ENCODE measurements at places on chromosomes 5 and 9. TPM values are rescaled to one million over a fixed set of nuclear protein-coding genes. Genes with fewer than 3 reads are reported as not detected.

MCTP1 gene
- 46.4 TPM for total RNA-seq

TLX3 gene
- not detected for total RNA-seq

DNAJC18 gene
- 2.2 TPM for total RNA-seq

MAP1B gene
- 63.7 TPM for total RNA-seq

PCDHGA4 gene
- total RNA-seq, result 0.79 TPM

FIBCD1 gene
- 14.6 TPM for total RNA-seq

PLPPR1 gene
- total RNA-seq, result not detected

ADAMTS16 gene
- total RNA-seq, result not detected

RNF208 gene
- 0.40 TPM for total RNA-seq

GPR151 gene
- total RNA-seq, result not detected

FREM1 gene
- total RNA-seq, result not detected

BAAT gene
- 0.14 TPM for total RNA-seq

ZNF483 gene
- 2.6 TPM for total RNA-seq

DNA sequence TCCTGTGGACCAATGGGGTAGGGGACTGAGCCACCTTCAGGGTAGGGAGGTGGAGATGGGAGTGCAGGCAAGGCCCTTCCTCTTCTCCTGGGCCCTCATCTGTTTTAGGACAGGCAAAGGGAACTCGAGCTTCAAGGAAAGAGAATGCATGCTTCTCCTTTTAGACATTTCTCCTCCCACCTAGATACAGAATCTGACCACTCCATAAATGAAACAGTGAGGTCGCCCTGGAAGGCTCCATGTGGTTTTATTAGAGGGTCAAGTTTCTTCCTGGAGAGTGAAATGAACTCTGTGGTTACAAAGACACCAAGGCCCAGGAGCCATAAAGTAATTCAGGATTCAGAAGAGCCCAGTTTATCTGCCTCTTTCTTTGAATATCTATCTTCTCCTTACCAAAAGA lies 14.9 kb downstream of the LHFPL2 start:
- no peak for DNase-seq

DNA sequence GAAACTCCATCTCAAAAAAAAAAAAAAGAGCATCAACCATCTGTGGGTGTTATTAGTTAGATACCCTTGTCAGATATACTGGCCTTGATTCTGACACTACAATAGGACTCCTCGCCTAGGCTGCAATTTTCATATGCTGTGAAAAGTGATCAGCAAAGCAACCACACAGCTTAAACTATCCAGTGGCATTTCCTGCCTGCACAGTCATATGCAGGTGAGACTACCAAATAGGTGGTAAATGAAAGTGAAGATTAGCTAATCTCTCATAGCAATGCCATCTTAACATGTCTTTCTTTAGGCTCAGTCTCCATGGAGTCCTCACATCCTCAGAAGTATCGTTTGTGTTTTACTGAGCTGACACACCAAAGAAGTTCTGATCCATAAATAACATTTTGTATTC lies 40.8 kb downstream of the GRAMD2B start:
- DNase-seq, result no peak

GRCh38 chr5:14552017-14552416 lies 29.6 kb upstream of the OTULINL start:
- DNase-seq, result no peak

DNA sequence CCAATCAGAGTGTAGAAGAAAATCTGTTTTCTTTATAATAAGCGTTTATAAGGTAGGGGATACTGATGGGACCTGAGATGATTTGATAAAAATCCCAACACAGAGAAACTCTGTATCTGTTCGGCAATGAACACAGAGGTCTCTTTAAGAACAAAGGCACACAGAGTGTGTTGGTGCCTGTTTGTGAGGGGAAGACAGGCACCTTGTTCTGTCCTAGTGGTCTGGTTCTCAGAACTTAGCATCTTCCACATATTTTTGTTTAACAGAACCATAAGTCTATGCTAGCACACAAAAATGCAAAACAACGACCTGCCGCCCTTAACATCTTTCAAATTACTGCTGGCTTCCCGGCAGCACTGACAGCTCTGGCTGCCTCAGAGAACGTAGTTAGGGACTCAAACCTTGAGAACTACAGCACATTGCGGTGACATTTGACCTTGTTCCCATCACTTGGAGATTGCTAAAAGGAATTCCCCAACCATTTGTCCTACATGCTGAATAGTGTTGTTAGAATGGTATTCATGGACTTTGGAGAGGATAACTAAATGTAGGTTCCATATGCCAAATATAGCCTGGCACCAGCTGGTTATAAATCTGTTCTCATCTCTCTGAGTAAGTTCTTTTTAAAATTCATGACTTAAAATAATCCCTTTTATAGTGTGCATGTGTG lies 871.7 kb upstream of the TYRP1 start:
- no peak for DNase-seq

DNA sequence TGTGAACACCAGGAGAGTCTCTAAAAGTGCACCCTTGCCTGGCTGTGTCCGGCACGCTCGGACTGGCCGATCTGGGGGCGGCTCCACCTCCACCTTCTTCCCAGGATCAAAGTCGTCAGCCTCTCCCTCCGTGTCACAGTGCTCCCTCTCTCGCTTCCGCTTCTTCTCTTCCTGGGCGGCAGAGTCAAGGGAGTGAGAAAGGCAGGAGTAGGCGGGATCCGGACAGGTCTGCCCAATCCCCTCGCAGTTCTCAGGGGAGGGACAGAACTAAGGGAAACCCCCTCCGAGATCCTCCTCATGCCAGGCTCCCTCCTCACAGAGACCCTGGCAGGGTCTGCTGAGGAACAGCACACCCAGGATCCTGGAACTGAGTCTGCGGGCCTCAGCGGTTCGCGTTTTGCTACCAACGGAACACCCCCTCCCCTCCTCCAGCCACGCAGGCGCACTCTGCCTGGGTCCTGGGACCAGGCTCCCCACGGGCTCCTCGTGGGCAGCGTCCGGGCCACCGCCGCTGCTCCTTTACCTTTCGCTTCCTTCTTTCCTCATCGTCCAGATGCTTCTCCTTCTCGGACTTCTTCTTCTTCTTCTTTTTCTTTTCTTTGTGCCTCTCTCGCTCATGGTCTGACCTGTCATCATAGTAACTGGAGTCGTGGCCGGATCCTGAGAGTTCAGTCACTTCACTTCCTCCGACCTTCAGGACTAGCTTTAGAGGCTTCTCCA lies 1.3 kb downstream of the BRD9 start:
- peak; percentile 56 for DNase-seq

GRCh38 chr5:5418764-5419163 lies 3.7 kb upstream of the ICE1 start:
- DNase-seq, result no peak

- DNase-seq, result no peak
Observed at GRCh38 chr5:83126501-83126900, 49.2 kb downstream of the XRCC4 start.

GRCh38 chr9:121721770-121722169 lies 70.3 kb downstream of the DAB2IP start:
- no peak for DNase-seq

DNA sequence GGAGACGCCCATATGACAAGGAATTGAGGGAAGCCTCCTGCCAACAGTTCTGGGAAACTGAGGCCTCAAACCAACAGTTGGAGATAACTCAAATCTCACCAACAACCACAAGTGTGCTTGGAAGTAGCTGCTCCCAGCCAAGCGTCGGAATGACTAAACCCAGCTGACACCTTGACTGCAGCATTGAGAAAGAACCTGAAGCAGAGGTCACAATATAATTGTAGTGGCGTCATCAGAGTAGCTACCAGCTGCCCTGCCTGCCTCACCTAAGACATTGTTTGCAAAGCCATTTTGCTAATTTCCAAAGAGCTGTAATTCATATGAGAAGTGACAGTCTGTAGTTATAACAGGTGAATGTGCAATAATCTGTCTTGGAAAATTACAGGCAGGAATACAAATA lies 40.8 kb upstream of the ANKRD31 start:
- no peak for DNase-seq

DNA sequence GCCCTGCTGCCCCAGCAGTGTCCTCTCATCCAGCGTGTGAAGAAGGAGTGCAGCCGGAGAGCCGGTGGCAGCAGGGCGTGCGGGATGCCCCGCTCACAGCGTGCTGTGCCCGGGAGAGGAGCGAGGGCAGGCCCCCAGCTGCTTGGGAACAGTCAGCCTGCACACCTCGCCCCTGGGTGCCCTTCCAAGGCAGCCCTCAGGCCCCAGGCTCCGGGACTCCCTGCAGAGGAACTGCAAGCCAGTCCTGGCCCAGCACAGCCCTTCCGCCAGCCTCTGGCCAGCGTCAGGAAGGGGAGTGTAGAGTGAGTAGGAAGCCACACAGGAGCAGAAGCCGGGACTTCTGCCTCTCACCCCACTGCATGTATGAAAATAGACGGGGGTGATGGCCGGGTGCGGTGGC lies 43.5 kb downstream of the ADAMTS2 start:
- DNase-seq, result no peak

DNA sequence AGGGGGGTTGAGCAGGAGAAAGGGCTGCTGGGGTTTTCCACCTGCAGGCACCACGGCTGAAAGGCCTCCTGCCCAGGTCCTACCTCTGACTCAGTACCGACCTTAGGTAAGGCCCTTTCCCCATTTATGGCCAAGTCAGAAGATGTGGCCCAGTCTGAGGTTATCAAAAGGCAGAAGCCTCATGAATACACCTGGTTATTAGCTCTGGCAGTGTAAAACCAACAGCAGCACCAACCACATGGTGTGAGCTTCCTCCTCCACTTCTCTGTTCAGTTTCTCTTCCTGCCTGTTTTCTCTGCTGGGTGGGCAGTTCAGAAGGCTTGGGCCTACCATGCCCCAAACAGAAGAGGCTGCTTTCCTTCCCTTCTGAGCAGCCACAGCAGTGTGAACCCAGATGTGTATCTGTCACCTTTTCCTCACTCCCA lies 86.9 kb downstream of the UGCG start:
- no peak for DNase-seq

GRCh38 chr5:57538341-57538955 lies 55.8 kb upstream of the ACTBL2 start:
- DNase-seq, result no peak

GRCh38 chr5:167229751-167230150 lies 1061.7 kb upstream of the WWC1 start:
- no peak for DNase-seq

GRCh38 chr9:5002811-5003210 lies 17.7 kb downstream of the JAK2 start:
- DNase-seq, result no peak

DNA sequence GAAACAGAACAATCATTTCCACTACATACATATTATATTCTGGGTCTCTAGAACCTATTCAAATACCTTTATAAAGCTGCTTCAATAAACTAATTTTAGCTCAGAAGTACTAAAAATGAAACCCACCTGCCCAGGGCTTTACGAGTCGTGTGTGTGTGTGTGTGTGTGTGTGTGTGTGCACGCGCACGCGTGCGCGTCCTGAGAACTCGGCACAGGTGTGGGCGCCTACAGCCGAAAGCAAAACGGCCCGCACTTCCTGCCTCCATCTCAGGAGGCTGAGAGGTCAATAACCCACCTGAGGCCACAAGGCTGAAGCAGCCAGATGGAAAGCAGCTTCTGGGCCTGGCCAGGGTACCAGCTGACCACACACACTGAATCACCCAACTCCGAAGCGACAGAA lies 3.0 kb downstream of the CLPTM1L start:
- DNase-seq, result no peak

DNA sequence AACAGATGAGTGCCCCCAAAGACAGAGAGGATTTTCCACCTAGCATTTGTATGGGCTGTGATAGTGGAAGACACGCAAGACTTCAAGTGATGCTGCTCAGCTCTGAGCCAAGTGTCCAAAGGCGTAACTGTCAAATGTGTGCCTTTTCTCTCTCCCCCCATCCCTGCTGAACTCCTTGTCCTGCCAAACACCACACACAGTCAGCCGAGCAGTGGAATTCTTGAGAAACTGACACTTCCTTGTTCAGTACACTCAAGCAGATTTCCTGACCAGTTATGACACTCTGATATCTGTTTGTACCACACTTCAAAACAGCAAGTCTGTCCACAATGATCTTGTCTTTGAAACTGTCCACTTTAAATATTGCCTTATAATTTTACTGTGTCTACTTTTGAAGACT lies 166.4 kb downstream of the PIK3R1 start:
- no peak for DNase-seq

GRCh38 chr9:79684711-79685575 lies 113.2 kb downstream of the TLE4 start:
- no peak for DNase-seq

DNA sequence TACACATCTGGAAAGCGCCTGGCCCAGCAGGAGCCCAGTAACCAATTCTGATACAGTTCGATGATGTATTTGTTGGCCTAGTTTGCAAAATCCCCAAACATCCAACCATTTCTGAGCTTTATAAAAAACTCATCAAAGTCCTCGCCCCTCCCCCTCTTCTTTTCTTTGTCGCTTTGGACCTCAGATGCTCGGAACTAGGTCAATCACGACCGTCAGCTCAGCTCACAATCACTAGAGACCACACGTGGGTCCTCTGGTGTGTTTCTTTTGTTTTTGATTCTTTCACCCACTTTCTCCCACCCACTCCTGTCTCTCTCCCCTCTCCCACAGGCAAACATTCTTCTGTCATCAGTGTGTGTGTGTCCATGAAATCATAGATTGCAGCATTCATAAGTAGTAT lies 26.7 kb upstream of the ZBTB43 start:
- no peak for DNase-seq

DNA sequence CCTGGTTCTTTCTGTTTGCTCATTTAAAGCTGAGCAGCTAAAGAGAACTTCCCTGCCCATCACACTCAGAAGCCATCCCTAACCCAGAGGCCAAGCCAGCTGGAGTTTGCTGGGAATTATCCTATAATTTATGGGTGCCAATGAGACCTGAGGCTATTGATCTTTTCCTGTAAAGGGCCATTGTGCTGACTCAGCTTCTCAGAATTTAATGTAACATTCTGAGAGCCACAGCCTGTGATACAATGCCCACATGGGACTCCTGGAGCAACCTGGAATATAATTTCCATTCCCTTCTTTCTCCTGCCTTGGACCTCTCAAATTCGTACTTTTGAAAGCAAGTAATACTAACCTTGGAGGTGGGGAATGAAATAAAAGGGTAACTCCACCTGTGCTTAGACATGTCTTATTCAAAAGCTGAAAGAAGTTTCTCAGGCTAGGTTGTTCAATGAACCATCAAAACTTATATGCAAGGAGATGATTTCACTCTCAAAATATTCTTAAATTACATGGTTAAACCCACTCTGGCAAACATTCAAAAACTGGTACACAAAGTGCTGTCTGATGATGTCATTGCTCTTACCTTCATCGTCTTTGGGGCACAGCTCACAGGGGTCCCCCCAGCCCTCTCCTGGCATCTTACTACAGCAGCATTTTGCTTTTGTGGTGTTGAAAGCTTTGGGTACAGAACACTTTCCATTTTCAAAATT lies 206.7 kb downstream of the SLC12A2 start:
- DNase-seq, result peak; percentile 20

DNA sequence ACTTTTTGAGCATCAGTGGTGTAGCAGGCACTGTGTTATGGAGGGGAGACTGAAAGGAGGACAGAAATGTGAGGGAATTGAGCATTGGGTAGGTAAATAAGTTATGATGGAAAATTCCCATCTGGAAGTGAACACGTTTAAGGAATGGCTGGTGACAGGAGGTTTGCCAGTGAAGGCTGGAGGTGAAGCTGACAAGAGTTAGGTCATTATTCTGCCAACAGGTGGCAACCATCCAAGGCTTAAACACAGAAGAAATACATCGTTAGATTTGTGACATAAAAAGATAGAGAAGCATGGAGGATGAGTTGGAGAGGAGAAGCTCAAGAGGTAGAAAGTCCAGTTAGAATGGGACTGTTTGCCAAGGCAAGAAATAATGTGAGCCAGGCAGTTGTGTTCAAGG lies 455.3 kb upstream of the SGCD start:
- no peak for DNase-seq

Data from NCI-H460 (cell line).